ENCODE measurements at places on chromosomes 13 and 19.

GRCh38 chr19:11384778-11385129, 640 bp upstream of the EPOR start:
- no peak for DNase-seq

- DNase-seq = no peak
Observed at GRCh38 chr19:50894478-50895356, 16.5 kb downstream of the KLK4 start.

DNA sequence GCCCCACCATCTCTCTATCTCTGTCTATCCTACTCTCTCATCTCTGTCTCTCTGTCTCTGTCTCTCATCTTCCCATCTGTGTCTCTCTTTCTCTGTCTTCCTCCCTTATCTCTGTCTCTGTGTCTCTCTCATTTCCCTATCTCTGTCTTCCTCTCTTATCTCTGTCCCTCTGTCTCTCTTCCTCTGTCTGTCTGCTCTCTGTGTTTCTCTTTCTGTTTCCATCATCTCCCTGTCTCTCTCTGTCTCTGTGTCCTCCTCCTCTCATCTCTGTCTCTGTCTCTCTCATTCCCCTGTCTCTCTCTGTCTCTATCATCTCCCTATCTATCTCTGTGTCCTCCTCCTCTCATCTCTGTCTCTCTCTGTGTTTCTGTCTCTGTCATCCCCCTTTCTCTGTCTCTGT, 1.6 kb upstream of the EBI3 start:
- no peak for DNase-seq

DNA sequence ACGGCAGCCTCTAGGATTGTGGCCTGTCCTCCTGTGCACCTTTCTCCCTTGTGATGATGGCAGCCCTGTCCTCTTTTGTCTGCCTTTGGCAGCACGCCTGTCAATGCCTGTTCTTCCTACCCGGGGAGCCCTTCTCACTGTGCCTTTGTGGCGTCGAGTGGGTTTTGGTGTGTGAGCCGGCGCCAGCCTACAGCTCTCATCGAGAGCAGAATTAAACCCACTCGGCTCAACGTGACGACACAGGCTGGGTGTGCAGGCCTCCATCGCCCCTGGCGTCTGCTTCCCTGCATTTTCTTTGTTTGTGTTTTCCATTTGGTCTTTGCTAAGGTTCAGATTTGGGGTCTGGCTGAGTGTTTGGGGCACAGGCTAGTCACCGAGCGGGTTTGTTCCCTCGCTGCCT, 34.4 kb downstream of the AP1M1 start:
- DNase-seq = no peak

- DNase-seq = no peak
Observed at GRCh38 chr19:54616057-54616456, 14.2 kb upstream of the LILRB1 start.

- DNase-seq = no peak
Observed at GRCh38 chr19:9850235-9850959, 15.3 kb downstream of the PIN1 start.

DNA sequence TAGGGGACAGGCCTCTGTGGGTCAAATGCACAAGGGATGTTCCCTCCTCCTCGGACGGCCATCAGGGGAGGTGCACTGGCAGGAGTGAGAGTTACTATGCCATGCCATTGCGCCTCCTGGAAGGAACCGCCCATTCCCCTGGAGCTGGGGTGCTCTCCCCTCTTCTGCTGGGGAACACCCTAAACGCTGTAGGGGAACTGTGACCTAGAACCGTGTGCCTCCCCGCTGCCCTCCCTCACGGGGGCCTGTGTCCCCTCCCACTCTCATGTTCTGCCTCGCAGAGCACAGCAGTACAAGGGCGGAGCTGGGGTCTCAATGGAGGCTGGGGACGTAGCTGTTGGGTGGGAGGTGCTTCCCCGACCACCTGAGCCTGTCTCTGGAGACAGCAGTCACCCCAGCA, 17.2 kb upstream of the CRTC1 start:
- no peak for DNase-seq

- no peak for DNase-seq
Observed at GRCh38 chr19:7408251-7408650, 59.5 kb downstream of the ARHGEF18 start.

GRCh38 chr19:48745208-48745995, 1.3 kb downstream of the IZUMO1 start:
- DNase-seq = no peak

DNA sequence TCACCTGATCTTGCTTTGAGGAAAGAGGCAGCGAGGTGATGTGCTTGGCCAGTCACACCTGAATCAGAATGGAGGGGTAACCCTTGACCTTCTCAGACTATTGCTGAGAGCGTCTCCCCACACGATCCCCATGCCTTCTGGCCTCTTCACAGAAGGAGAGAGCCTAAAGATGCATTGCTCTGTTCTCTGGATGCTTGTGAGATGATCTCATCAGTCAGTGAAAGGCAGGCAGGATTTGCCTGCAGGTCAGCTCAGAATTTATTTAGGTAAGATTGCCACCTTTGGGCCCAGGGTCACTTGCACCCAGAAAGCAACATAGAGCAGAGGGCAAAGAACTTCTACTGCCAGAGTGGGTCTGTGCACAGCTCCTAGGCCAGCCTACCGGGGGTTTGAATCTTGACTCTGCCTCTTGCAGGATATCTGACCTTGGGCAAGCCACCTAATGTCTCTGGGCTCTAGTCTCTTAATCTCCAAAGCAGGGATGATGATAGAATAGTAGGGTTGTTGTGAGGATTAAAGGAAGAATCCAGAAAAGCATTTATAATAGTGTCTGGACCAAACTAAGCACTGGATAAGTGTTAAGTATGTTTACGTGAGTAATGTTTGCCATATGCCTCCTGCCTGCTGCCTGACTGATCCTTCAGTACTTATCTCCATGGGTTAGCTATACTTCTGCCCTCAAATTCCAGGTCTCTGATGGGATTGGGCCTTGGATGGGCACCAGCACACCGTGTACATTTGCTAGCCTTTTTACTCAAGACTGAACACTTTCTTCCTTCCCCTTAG, 8.4 kb upstream of the FLT1 start:
- DNase-seq = no peak

GRCh38 chr13:96551546-96551945, 442.7 kb downstream of the OXGR1 start:
- no peak for DNase-seq

DNA sequence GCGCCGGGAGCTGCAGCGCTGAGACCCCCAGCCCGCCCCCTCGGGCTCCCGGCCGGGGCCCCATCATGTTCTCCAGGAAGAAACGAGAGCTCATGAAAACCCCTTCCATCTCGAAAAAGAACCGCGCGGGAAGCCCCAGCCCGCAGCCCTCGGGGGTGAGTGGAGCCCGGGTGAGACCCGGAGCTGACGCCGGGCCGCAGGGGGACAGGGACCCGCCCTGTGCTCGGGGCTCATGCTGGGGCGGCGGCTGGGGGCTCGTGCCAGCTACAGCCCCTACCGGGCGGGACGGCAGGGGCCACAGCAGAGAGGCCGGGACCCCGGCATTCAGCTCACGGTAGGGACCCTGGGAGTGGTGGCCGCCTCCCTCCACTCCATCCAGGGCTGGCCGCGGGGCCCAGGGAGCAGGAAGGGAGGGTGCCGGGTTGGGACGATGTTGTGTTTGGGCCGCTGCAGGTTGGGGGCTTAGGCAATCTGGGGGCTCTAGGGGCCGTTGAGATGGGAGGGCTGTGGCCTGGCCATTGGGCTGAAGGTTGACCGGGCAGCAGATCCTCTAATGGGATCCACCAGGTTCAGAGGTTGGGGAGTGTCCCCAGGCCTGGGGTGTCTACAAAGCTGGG, 482 bp downstream of the ARHGAP45 start:
- no peak for DNase-seq

DNA sequence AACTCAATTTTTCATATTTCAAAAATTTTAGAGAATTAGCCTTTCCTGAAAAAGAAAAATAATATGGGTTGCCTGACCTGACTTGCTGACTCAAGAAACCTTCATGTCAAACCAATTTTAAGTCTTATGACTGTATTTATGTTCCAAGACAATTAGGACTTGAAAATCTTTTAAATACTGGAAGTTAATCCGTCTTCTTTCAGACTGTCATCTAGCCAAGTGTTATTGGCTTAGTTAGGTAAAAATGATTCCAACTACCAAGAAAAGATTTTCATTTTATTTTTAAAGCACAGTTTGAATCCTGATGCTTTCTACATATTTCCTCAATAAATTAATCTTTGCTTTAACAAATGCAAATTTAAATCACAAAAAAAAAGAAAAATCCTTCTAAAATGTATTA, 337.6 kb downstream of the SLITRK6 start:
- DNase-seq = no peak

- no peak for DNase-seq
Observed at GRCh38 chr13:75024602-75025001, 457.4 kb downstream of the TBC1D4 start.

GRCh38 chr19:1082928-1083816, 12.0 kb downstream of the POLR2E start:
- no peak for DNase-seq

DNA sequence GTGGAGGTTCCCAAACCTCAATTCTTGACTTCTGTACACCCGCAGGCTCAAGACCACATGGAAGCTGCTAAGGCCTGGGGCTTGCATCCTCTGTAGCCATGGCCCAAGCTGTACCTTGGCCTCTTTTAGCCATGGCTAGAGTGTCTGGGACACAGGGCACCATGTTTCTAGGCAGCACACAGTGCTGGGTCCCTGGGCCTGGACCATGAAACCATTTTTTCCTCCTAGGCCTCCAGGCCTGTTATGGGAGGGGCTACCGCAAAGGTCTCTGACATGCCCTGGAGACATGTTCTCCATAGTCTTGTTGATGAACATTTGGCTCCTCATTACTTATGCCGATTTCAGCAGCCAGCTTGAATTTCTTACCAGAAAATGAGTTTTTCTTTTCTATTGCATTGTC, 701.4 kb downstream of the FGF9 start:
- DNase-seq = no peak

DNA sequence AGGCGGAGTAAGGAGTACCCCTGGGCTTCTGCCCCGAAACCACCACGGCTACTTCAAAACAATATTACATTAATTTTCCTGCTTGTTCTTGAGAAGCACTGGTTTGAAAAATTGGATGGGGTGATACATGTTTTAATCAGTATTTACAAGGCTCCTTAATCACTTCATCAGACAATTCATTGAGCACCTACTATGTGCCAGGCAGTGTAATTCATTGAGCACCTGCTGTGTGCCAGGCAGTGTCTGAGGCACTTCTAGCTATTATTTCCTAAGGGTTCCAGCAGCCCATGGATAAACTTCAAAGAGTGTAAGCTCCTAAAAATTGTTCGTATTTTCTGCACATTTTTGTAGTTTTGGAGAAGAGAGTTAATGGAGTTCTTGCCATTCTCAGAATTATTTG, 1.6 kb upstream of the GAS6 start:
- no peak for DNase-seq

GRCh38 chr13:97975280-97975847, 21.9 kb downstream of the IPO5 start:
- no peak for DNase-seq

DNA sequence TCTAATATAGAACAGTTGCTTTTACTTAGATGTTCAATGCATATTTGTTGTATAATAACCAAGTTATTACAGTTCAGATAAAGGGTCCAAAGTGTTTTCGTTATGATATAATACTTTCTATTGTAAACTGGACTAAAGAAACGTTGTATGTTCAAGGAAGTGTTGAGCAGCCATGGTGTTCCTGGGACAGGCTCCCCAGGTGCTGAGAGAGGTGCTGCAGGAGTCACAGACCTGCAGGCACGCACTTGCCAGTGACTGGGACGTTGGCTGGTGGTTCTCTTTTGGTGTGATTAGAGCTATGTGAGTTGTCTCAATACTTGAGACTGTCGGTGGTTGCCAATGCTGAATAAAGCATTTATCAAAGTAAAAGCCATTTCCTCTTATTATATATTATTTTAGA, 9.5 kb downstream of the ING1 start:
- no peak for DNase-seq

- no peak for DNase-seq
Observed at GRCh38 chr13:48146636-48147035, 51.7 kb upstream of the MED4 start.

DNA sequence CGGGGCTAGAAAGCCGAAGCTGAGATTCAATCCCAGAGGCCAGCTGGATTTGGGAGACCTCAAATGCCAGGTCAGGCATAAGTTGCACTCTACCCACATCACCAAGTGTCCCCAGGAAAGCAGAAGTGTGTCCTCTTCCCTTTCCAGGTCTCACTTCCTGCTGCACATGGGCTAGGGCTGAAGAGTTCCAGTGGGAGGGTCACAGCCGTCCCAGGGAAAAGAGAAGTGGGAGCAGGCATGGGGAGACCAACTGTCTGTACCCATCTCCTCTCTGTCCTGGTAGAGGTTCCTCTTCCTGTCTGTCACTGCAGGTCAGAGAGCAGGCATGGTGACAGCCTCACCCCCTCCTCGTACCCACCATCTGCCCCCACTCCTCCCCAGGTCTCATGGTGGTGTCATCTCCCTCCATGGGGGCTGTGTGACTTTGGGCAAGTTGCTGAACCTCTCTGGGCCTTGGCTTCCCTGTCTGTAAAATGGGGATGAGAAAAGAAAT, 14.8 kb downstream of the AXL start:
- no peak for DNase-seq

DNA sequence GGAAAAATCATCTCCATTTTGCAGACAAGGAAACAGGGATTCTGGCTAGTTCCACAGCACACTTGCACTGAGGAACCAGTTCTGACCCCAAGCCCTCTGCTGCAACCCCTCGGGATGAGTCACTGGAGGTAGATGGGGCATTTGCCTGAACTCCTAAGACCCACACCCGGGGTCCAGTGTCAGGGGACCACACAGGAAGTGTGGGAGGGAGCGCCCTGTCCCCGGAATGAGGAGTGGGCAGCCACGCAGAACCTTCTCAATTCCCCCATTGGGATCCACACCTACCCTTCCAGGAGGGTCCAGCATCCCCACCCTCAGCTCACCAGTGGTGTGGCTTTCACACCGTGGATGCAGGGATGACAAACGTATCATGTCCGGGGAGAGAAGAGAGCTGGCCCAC, 62.7 kb downstream of the TSHZ3 start:
- no peak for DNase-seq

DNA sequence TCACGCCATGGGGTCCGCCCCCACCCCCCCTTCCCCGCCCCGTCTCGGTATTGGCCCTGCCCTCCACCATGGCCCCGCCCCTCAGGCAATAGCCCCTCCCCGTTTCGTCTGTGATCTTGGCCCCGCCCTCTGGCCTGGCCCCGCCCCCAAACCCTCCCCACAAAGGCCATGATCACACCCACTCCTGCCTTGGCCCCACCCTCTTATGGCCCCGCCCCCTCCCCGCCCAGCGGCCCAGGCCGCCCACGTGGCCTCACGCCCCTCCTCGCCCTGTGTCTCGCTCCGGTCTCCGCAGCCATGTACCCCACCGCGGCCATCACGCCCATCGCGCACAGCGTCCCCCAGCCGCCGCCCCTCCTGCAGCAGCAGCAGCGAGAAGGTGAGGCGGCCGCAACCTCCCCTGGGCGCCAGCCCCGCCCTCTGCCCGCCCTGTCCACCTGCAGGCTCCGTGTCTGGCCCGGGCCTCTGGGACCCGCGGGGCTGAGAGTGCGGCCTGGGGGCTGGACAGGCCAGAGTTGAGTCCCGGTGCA, 61.3 kb downstream of the CELF5 start:
- no peak for DNase-seq

GRCh38 chr13:107551521-107551920, 663.8 kb downstream of the LIG4 start:
- no peak for DNase-seq

GRCh38 chr13:80924596-80924995, 583.7 kb upstream of the SPRY2 start:
- no peak for DNase-seq
